CD8-positive, alpha-beta memory T cell (primary cell): ENCODE measurements at places on chromosomes 11 and 22. TPM values are rescaled to one million over a fixed set of nuclear protein-coding genes. Genes with fewer than 3 reads are reported as not detected.

DNA sequence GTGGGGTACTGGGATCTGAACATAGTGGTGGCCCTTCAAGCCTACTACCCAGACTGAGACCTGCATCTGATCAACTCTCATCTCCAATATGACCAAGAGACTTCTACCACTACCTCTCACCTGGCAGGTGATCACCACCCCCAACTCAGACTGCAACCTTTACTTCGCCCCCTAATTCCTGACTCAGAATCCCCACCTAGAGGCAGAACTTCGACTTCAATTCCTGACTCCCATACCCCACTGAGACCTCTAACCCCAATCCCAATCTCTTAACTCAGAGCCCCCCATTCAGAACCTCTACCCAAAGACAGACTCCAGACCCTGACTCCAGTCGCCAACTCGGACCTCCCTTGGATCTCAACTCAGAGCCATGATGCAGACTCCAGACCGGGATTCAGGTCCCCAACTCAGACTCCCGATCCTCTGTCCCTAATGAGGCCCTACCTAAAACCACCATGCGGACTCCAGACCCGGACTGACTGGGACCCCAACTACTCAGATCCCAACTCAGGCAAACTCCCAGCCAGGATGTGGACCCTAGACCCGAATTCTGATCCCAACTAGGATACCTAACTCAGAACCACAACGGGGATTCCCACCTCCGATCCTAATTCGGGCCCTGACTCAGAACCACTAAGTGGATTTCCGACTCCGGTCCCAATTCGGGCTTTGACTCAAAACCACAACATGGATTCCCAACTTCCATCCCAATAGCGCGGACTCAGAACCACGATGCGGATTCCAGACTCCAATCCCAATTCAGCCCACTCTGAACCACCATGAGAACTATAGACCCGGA, 1.2 kb downstream of the KCNQ1OT1 start:
- no peak for DNase-seq

DNA sequence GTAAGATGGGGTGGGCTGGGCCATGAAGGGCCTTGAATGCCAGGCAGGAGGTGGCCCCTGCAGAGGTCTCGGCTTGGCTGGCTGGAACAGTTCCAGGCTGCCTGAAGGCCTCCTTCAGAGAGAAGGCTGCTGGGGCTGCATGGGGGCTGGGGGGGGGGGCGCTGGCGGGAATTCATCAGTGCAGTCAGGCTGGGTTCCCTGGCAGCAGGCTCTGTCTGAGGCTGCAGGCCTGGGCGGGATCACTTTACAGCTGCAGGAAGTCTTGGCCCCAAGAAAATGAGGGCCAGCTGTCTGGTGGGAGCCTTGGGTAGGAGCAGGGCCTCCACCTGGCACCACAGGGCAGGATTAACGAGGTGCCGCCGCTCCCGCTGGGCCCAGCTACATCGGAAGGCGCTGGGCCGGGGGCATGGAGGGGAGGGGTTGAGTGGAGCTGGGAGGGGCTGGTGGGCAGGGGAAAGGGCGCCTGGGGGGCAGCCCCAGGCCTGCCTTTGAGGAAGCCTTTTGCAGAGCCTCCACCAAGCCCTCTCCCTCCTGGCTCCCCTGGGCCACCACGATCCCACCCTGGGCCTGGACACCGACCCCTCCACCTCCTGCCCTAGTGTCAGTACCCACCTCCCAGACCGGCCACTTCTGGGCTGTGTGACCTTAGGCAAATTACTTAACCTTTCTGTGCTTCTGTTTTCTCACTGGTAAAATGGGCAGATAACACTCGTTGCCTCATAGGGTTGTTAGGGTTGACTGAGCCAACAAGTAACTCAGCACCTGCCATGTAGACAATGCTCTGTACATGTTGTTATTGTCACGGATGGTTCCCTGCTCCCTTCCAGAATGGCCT, 31.0 kb upstream of the HMOX1 start:
- no peak for DNase-seq

DNA sequence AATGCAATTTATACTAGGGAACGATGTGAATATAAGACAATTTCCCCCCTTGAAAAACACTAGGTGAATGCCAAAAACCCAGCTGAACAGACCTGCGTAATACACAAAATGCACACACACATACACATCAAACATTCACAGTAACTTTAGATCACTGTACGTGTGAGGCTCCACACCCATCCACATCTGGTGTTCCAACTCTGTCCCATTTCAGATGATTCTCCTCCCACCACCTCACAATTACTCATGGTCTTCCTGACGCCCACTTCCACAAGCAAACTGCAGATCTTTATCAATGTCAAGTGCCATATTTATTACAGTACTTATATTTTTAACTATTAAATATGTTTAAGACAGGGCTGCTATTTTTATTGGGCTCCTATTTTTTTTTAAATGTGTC, 57.8 kb upstream of the TENM4 start:
- DNase-seq = no peak

DNA sequence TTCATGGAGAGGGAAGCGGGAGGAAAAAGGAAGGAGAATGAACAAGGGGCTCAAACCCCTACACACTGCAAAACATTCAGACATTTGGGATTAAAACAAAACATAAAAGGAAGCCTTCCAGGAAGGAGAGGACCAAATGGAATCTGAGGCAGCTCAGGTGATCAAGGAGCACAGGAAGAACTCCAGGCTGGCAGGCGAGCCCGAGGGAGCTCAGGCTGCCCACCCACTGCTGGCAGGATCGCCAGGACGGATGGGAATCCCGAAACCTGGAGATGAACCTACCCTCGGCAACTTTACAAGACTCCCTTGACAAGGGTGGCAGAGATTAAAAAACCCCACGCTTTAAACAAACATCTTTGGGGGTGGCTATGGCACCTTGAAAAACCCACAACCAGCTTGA, 5.0 kb upstream of the PYGM start:
- no peak for DNase-seq

DNA sequence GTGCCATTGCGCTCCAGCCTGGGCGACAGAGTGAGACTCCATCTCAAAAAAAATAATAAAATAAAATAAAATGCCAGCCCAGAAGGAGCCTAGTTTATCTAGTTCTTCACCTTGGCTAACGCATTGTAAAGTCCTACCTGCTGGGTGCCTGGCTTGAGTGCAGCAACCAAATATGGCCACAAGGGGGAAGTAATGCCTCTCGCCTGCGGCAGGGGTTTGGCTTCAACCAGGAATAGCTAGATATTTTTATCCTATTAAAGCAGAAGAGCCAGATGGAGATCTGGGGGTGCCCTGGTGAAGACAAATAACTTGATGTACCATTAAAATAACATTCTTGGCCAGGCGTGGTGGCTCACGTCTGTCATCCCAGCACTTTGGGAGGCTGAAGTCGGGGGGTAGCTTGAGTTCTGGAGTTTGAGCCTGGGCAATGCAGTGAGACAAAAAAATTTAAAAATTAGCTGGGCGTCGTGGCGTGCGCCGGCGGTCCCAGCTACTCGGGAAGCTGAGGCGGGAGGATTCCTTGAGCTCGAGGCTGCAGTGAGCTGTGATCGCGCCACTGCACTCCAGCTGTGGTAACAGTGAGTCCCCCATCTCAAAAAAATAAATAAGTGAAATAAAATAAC, 20.6 kb upstream of the PLEKHB1 start:
- DNase-seq = peak; percentile 55

- DNase-seq = no peak
Observed at GRCh38 chr11:3614742-3615171, 27.0 kb downstream of the ART5 start.

DNA sequence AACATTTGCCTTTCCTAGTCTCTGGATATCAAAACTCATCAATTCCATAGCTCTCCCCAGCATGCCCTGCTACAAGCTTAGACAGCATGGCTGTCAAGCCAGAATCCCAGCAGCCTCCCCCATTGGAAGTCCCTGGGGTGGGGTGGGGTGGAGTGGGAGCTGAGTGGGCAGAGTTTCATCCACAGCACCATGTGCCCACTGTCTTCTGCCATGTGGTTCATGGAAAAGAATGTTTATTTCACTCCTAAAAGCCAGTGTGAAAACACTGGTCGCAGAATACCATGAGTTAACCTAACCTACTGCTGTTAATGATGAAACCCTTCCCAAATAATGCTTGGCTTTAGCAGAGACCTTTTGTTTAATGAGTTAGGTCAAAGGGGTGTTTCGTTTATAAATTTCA, 80.2 kb upstream of the KIRREL3 start:
- DNase-seq = no peak

GRCh38 chr11:14346303-14346955, 12.6 kb downstream of the RRAS2 start:
- no peak for DNase-seq

The GLYATL1 gene
- not detected for total RNA-seq

The DEPDC7 gene
- total RNA-seq = 1.8 TPM

DNA sequence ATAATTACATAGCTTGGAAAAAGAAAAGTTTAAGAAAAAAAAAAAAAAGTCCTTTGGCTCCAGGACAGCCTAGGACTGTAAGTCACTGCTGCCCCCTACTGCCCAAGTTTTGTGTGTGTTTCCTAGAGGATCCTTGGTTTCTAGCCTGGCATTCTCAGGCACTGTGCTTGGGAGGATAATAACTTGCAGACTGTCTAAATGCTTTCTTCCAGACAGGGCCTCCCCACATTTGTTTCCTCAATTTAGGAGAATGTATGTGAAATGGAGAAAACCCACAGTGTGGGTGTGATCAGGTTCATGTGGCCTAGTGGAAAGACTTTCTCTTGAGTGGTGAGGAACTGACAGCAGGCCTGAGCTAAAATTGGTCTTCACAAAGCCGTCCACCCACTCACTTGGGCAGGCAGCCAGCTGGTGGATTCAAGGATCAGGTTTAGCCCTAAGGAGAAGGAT, 191.0 kb downstream of the NAV2 start:
- no peak for DNase-seq

The OR5P2 gene
- total RNA-seq = not detected

- DNase-seq = no peak
Observed at GRCh38 chr11:75939992-75940391, 125.0 kb downstream of the UVRAG start.

DNA sequence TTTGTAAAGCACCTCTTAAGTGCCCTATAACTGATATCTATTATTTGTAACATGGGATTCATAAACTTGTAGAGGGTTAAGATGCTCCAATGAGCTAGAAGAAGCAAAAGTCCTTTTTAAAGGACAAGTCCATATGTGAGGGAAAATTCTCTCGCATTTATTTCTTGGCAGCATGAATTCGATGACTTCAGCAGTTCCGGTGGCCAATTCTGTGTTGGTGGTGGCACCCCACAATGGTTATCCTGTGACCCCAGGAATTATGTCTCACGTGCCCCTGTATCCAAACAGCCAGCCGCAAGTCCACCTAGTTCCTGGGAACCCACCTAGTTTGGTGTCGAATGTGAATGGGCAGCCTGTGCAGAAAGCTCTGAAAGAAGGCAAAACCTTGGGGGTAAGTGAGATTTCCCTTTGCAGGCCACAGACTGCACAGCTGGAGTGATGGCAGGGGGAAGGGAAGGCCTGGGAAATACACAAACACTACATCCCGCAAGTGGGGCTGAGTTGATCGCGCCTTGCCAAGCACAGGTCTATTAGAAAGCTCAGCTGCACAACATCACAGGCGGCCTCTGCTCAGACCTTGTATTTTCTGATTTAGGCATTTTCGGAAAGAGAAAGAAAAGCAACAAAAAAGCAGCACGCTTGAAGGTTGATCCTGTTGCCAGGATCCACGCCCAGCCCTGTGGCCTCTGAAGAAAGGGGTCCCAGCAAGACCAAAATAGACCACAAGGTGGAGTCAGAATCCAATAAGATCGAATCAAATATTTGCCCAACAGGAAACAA, 1.5 kb downstream of the MS4A8 start:
- DNase-seq = no peak

The CALCA gene
- not detected for total RNA-seq

GRCh38 chr11:9489080-9489765, 28.4 kb downstream of the ZNF143 start:
- no peak for DNase-seq

- no peak for DNase-seq
Observed at GRCh38 chr11:73889019-73889418, 12.2 kb downstream of the PAAF1 start.

GRCh38 chr11:132208477-132209055, 838.2 kb downstream of the NTM start:
- DNase-seq = no peak

- DNase-seq = no peak
Observed at GRCh38 chr22:49774499-49775151, 53.0 kb downstream of the BRD1 start.

GRCh38 chr22:46149512-46150033, 753 bp upstream of the PPARA start:
- DNase-seq = no peak

The CATSPER1 gene
- total RNA-seq = not detected

DNA sequence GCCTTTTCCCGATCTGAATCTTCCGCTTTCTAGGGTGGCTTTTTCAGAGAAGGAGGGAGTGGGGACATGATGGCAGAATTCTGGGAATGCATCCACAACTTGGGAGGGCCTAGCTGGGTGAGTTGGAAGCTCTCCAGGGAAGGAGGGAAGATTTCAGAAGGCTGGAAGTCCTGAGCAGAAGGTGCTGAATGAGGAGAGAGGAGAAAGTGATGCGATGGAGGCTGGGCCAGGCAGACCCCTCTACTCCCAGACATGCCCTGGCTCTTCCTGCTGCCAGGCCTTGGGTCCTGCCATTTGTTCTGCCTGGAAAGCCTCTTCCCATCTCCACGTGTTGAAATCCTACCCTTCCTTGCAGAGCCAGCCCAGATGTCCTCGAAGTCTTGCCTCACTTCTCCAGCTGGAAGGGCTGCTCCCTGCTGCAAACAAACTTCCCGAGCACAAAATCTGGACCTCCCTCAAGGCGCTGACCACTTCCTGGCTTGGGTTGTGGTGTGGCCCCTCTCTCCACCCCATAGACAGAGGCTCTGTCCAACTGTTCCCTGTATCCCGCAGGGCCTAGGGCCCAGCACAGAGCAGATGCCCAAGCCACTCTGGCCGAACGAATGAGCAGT, 16.8 kb downstream of the LRRC32 start:
- no peak for DNase-seq

The CCDC86 gene
- total RNA-seq = 122 TPM
